AG08395 (cell line): ENCODE measurements at places on chromosomes 12 and 14.

GRCh38 chr12:52091061-52091460 is 11.6 kb downstream of the SMIM41 start:
- DNase-seq = peak; percentile 1

- no peak for DNase-seq
Measured at GRCh38 chr12:3944620-3945019, 71.4 kb upstream of the PARP11 start.

GRCh38 chr12:66058554-66058953 is 72.0 kb downstream of the LLPH start:
- no peak for DNase-seq

GRCh38 chr12:57872362-57872761 is 25.8 kb upstream of the CTDSP2 start:
- DNase-seq = no peak

- DNase-seq = peak; percentile 14
Measured at GRCh38 chr12:65232476-65233077, 45.9 kb upstream of the MSRB3 start.

GRCh38 chr12:2034633-2035430 is 18.0 kb upstream of the CACNA1C start:
- DNase-seq = peak; percentile 94

- no peak for DNase-seq
Measured at GRCh38 chr12:71517145-71517846, 77.7 kb downstream of the LGR5 start.

GRCh38 chr12:29147731-29148595 is 1.1 kb upstream of the FAR2 start:
- DNase-seq = no peak

DNA sequence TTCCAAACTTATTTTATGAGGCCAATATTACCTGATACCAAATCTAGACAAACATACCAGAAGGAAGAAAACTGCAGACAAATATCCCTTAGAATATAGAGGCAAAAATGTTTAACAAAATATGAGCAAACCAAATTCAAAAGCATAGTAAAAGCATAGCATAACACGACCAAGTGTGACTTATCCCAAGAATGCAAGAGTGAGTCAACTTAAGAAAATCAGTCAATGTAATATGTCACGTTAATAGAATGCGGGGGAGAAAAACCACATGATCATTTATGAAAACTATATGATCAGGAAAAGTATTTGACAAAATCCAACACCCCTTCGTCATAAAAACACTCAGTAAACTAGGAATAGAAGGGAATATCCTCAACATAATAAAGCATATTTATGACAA is 217.3 kb downstream of the ADGRD1 start:
- DNase-seq = no peak

DNA sequence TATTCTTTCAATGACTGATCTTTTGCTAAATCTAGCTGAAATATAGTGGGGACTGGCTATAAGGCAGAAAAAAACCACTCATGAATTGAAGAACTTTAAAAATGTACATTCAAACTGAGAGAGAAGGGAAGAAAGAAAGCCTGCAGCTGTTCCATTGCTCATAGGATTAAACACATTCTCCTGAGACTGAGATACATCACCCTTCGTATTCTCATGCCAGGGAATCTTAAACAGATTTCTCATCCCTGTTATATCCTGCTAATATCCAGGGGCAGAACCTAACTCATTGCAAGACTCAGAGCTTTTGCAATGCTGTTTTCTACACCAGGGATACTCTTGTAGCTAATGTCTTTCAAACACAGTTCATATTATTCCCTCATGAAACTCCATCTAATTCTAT is 67.2 kb upstream of the ACSS3 start:
- DNase-seq = no peak

- peak; percentile 36 for DNase-seq
Measured at GRCh38 chr12:118189741-118190191, 53.8 kb downstream of the PEBP1 start.

DNA sequence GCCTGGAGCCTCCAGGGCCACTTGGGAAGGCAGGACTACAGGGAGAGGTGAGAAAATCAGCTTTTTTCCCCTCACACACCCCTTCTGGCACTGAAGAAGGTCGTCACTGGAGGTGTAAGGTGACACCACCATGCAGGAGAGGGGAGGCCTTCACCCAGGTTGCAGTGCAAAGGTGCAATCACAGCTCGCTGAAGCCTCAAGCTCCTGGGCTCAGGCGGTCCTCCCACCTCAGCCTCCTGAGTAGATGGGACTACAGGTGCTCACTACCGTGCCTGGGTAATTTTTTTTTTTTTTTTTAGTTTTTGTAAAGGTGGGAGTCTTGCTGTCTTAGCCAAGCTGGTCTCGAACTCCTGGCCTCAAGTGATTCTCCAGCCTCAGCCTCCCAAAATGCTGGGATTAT is 93.6 kb downstream of the TNFAIP2 start:
- DNase-seq = no peak

GRCh38 chr14:29627137-29627536 is 300.5 kb downstream of the PRKD1 start:
- peak; percentile 52 for DNase-seq

- no peak for DNase-seq
Measured at GRCh38 chr14:32813401-32813800, 125.3 kb upstream of the NPAS3 start.

DNA sequence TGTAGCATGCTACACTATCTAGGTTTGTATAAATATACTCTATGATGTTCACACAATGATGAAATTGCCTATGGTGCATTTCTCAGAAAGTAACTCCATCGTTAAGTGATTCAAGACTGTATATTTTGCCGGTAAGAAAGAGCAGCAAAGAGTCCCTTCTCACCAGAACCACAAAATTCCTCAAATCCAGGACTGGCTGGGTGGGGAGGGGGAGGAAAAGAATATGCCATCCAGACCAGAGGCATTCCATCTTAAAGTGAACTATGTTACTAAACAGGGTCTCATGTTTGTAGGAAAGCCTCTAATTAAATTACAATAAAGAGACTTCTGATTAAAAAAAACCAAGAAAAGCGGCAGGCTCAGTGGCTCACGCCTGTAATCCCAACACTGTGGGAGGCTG is 11.5 kb downstream of the UBE2N start:
- no peak for DNase-seq

- DNase-seq = no peak
Measured at GRCh38 chr12:24415934-24416333, 466.5 kb upstream of the SOX5 start.

DNA sequence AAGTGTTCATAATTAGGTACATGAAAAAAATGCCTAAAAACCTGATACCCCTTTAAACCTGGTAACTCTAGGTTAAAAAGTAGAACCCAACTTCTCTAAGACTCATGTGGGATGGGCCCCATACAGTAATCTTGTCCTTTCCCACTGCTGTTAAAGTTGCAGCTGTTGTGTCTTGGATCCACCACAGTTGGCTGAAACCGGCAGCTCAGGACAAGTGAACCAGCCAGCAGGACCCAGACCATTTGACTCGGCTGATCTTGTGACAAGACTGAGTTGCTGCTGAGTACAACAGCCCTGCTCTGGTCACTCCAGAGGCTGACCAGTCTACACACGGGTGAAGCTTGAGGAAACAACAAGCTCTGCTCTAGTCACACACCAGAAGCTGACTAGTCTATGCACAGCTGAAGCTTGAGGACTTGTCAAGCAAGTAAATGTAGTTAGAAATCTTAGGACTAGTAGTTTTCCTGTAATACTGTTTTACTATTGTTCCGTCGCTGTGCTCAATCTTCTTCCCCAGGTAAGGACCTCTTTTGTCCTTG is 60.6 kb downstream of the DHRS2 start:
- no peak for DNase-seq

DNA sequence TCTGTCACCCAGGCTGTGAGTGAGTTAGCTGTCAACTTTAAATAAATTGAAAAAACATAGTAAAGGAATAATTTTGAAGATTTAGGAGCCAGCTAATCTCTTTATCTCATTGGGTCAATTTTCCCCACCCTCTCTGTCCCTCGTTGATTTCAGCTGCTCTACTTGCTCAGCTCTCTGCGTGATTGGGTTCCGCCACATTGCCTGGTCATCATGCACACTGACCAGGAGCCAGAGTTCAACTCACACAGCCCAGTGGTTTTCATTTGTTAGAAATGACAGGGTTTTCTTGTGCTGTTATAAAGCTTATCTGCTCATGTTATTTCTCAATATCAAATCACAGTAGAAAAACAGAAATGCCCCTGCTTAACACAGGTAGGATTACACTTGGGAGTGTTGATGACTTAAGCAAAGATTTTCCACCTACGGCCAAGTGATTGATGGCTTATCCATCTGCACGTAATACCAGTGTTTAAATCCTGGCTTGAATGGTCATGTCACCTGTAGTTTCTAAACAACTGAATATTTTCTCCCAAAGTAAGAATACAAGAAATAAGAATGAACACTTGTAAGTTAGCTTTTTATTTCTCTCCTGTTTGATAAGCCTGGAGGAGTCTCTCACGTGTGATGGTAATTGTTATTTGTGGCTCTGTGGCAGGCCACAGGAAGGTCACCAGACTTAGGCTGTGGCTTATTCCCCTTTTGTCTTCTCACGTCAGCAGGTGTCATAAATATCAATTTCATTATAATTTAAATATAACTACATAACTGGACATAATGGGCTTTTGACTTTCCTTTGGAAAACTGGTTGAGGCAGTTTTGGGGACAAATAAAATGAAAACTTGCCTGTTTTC is 367.2 kb upstream of the DDHD1 start:
- no peak for DNase-seq

GRCh38 chr12:11059041-11059440 is 3.1 kb downstream of the TAS2R46 start:
- no peak for DNase-seq

DNA sequence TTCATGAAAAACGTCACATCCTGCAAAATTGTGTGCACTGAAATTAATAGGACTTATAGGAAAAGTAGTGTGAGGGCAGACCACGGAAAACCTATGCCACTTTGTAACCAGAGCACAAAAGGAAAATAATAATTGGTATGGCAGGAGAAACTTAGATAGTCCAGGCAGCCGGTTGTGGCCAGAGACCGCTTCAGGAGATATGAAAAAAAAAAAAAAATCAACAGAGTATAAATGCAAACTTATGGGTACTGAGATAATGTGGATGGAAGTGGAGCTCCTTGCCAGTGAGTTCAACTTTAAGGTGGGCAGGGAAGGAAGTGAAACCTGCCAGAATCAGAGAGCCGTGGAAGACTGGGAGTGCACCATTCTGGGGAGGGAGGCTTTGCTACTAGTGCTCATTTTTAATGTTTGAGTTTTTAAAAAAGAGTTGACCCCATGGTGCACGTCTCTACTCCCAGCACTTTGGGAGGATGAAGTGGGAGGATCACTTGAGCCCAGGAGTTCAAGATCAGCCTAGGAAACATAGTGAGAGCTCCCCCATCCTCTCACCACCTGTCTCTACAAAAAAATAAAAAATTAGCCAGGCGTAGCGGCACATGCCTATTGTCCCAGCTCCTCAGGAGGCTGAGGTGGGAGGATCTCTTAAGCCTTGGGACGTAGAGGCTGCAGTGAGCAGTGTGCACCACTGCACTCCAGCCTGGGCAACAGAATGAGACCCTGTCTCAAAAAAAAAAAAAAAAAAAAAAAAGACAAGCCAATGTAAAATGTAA is 34.3 kb upstream of the METAP2 start:
- no peak for DNase-seq

DNA sequence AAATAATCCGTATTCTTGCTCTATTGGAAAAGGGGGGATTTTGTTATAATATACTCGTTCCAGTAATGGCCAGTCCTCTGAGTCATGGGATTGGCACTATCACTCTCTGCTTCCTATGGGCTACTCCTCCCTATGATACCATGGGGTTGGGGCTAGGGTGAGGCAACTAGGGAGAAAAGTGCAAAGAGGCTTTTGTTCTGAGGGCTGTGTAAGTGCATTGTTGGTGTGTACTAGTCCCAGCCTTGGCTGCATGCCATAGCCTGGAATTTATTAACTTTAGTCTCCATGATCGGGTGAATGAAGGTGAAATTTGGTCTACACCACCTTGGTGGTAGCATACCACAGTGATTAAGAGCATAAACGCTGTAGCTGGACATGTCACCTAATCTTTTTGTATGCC is 247.6 kb downstream of the RPAP3 start:
- peak; percentile 4 for DNase-seq

DNA sequence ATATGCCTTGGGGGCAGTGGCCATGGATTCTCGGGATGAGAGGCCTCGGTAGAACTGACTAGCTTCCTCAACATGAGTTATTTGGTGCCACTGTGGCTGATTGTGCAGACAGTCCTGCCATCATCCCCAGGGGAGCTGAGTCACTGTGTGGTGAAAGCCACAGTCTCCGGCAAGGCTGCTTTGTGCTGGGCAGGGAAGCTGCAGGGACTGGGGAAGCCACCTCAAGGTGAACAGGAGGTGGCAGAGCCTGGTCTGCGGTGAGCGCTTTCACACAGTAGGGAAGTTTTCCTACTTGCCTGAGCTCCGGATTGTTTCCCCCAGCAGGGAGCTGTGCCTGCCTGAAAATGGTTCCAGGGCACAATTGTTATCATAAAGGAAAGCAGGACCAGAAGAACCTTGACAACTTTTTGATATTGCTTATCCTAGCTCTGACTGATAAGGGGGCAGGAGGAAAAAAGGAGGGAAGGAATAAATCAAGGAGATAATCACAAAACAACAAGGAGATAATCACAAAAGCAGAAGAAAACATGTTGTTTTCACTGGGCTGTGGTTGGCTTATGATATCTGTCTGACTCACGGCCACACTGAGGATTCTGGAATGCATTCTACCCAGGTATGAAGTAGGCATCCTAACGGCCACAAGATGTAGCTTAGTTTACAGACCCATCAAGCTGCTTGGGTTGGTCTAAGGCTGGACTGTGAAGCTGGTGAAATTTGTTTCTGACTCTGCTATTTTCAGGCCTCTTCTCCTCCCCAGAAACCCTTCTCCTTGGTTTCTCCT is 32.2 kb upstream of the GNG2 start:
- peak; percentile 91 for DNase-seq

DNA sequence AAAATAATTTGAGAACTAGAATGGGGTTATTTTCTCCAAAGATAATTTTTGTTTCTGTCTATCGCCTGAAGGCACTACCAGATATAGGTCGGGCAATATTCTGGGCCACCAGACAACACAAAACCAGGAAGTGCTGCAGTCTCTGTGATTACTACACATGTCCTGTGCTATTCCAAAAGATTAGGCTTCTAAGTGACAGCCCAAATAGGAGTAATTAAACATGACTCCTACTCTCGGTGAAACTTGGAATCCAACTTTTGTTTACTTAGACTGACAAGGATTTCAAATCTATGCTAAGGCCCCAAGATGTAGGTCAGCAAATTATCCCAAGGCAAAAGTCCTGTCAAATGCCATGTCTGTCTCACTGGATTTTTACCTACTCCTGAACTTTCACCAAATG is 157.6 kb upstream of the LRFN5 start:
- DNase-seq = no peak

DNA sequence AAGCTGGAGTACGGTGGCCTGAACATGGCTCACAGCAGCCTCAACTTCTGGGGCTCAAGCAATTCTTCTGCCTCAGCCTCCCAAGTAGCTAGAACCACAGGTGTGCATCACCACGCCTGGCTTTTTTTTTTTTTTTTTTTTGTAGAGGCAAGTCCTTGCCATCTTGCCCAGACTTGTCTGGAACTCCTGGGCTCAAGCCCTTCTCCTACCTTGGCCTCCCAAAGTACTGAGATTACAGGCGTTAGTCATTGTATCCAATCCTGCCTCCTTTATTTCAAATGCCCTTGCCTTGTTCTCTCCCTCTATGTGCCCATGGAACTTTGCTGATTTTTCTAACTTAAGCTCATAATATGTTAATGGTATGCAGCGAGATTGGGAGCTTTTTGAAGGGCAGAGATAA is 49.2 kb upstream of the PRICKLE1 start:
- no peak for DNase-seq
